ENCODE measurements at places on chromosomes 5 and 9.

DNA sequence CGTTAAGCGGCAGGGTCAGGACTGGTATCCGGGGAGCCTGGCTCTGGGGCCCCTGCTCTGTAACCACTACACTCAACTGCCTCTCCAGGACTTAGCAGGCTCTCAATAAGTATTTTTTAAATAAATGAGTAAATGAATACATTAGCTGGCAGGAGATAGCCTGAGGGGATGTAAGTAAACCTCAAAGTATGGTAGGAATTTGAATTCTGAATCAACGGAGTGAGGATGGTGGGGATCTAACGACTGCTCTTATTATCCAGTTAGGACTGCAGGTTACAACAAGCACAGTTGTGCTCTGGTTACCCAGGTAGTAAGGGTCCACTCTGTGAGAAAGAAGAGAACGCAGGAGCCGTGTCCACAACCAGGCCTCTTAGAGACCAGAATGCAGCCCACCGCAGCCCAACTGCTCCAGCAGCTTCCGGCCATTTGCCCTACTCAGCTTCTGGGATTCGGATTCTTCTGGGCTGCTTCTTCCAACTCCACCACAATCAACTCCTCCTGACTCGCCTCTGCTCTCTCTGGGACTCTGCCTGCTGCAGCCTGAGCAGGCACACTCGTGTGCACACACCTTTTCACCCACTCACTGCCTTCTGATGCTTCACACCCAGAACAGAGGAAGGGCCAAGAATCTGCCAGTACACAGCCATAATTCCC is 52.6 kb downstream of the MED27 start:
- peak; percentile 27 for DNase-seq

DNA sequence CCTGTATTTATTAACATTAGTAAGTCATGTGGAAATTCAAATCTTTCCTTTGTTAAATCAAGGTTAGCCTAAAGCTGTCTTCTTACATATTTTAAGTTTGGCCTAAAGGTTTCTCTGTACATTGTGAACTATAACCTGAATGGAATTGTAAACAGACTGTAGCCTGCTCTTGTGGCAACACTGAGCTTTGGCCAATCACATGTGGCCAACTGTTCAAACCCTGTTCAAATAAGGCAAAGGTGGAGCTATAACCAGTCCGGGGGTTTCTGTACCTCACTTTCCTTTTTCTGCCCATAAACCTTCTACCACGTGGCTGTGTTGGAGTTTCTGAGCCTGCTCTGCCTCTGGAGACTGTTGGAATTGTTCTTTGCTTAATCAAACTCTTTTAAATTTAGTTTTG is 3.3 kb upstream of the HAPLN1 start:
- DNase-seq, result no peak

GRCh38 chr9:78278801-78279200 is 18.1 kb upstream of the PSAT1 start:
- no peak for DNase-seq

DNA sequence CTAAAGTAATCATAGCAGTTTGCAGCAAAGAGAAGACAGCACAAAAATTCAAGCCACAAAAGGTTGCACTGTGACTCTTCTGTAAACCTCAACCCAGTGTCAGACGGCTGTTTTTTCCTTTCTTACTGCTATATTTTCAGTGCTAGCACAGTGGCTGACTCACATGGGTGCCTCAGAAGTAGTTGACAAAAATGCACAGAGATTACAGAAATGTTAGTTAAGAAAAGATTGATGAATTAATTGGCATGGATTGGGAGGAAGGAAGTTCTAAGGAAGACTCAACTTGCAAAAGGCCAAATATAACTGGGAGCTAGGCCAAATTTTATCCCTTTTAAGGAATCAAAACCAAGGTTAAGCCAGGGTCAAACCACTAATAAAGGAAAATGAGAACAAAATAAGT is 43.7 kb upstream of the ITGA1 start:
- no peak for DNase-seq

- no peak for DNase-seq
Observed at GRCh38 chr9:125510980-125511379, 196.0 kb downstream of the MAPKAP1 start.

DNA sequence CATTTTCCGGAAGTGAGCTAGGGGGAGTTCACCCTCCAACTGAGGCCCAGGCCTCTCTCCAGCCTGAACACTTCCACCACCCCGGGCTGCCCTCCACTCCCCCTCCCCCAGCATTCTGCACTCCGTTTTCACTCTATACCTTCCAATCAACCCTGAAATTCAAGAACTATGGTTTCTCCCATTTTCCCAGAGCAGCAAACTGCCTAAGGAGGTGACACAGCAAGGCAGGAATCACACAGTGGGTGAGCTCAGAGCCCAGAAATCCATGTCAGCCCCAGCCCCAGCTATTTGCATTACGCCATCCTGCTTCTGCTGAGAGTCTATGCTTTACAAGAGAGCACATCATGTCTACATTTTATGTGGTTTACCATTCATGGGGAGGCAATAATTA is 11.9 kb downstream of the MSX2 start:
- no peak for DNase-seq

DNA sequence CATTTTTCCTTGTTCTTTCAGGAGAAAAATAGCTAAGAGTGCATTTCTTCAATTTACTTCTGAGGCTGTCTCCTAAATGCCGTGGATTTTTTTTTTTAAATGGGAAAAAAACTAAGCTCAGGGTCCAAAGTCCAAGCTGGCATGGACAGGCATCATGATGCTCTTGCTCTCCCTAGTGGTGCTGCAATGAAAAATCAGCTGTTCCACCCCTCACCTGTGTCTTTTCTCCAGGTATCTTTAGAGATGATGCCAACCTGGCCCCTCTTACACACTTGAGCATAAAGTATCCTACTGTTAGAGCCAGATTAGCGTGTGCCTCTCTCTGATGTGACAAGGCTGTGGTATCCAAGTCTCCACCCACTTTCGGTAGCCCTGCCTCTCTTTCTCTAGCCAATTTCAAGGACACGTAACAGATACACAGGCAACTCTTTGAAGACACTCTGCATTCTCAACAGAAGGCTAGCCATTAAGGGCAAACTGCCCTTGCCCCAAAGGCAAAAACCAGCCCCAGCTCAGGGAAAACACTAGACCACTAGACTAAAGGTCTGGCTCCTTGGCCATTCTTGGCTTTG is 208.8 kb downstream of the SAXO1 start:
- no peak for DNase-seq

DNA sequence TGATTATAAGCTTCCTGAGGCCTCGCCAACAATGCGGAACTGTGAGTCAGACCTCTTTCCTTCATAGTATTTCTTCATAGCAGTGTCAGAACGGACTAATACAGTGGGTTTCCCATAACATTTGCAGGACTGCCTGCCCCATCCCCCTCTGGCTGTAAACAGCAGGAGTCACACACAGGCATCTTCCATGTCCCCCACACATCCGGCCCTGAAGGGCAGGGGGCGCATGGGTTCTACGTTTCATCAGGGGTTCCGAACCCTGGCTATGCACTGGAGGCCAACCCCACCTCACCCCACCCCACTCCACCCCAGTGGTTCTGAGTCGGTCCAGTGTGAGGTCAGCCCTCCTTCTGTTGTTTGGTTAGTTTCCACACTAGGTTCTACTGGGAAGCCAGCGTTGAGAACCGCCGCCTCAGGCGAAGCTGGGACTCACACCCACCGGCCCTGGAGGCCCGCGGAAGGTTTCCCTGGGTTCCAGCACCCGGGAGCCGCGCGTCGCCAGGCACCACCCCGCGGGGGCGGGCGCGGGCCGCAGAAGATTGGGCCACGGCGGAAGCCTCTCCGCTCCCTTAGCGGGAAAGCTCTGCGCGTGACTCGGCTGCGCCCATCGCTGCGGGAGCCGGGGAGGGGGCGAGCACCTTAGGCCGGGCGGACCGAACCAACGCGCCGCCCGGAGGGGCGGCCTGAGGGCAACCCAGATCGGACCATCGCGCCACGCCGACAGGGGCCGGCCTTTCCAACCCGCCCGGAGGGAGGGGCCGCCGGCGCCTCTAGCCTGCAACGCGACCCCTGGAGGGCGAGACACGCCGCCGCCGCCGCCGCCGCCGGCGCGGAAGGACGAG is at the start of gene RUSC2:
RUSC2 (plus strand) TSS at position 799 of the 842 bp plus-strand sequence. CDS start 56,411 bp downstream, outside the sequence.
- peak; percentile 93 for DNase-seq

DNA sequence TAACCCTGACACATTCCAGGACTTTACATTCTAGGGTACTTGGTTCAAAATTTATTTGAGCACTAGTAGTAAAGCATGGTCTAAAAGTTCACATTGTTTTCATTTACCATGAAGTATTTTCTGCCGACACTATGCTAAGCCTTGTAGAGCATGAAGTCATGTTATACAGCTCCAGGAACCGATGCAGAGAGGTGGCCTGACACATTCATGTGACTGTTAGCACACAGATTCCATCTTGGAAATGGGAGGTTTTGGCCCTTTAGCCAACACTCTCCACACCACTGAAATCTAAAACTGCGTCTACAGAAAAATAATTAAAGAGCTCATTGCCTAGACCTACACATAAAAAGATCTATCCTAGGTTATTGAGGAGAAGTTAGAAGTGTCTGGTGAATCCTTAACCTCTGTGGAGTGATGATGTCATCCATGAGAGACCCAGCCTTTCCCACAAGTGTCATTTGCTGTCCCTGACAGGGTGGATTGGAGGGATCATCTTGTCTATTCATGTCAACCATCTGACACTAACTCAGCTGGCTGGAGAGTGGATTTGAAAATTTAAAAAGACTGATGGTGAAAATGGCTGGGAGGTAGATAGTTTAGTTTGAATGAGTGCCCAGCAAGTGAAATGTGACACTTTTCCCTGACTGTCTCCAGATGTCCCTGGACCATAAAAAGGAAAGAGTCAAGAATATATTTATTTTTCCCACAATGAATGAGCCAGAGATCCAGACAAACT is 1.3 kb downstream of the RANBP3L start:
- no peak for DNase-seq

DNA sequence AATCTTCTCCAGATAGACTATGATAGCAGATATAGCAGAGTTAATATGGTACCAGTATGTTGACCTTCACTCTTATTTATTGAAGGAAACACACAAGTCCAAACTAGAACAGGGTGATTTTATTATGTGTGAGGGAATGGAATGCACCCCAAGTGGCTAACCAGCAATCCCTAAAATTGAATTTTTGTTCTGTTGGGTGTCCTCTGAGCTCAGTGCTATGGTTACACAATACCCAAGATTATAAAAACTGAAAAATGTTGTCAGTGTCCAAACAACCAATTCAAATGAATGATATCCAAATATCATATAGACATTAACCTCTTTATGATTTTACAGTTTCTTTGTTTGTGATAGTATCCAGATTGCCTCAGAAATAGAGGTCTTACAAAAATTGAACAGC is 60.9 kb downstream of the NNT start:
- no peak for DNase-seq

DNA sequence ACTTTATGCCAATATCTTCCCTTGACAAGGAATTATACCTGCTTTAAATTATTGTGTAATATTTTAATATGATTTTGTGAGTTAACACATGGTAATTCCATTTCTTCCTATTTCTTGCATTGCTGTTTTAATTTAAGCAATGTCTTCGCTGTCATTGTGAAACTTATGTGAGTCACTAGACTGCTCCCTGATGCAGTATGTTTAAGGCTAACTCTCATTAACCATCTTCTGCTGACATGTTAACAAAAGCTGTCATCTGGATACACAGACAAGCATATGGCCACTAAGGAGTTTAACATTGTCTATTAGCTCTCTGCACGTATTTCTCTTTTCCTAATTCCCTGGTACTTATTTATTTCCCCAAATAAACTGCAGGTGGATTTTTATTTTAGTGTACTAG is 980.8 kb upstream of the CTNND2 start:
- DNase-seq, result no peak

DNA sequence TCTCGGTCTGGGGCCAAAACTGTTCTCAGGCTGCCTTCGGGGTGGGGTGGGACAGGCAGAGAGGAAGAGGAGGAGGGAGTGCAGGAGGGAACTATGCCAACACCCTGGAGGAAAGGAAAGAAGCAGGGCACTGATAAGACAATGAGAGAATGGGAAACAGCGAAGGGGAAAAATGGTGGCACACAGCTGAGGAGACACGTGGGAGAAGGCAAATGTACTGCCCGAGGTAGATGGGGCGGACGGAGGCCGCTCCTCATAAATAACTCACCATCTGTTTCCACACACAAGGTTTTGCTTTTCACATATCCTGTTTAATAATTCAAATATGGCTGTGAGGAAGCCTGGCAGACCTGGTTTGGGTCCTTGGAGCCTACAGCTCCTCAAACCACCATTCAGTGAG is 148.2 kb upstream of the LRRTM2 start:
- DNase-seq, result no peak

DNA sequence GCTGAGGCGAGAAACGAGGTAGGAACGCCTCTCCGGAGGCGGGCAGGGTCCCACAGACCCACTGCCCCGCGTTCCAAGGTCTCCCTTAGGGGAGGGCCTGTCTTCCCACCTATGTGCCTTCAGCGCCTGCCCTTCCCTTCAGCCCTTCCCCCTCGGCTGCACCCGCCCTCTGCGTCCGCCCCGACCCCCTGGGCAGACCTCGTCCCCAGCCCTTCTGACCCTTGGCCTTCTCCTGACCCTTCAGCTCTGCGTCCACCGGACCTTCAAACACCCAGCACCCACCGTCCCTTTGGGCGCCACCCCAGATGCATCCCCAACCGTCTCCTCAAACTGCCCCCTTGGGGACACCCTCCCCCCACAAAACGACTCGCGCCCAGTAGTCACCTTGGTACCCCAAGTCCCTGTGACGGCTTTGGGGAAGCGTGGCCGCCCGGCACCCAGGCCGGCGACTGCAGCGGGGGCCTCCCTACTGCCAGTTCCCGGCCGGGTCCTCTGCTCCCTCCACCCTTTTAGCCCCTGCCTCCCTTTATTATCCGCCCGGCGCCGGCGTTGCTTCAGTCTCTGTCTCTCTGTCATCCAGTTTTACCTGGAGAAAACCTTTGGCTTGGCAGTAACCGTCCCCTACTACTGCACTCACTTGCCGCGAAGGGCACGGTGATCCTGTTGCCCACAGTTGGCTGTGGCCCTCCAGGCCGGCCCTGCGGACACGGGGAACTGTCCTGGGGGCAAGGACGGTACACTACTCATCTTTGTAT is 421 bp downstream of the RUSC2 start:
- DNase-seq, result peak; percentile 66

DNA sequence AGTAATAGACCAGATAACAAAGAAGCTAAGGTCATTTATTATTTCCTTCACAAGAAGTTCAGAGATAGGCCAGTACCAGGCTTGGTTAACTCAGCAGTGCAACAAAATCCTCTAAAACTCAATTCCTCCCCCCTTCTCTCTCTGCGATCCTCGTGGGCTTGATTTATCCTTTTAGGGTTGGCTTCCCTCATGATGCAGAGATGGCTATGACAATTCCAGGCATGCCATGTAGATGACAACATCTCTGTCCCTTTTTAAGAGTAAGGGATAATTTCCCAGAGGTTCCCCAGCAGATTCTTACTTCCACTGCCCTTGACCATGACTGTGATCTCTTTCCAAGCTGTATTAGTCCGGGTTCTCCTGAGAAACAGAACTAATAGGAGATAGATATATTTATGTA is 28.7 kb upstream of the DAP start:
- no peak for DNase-seq

DNA sequence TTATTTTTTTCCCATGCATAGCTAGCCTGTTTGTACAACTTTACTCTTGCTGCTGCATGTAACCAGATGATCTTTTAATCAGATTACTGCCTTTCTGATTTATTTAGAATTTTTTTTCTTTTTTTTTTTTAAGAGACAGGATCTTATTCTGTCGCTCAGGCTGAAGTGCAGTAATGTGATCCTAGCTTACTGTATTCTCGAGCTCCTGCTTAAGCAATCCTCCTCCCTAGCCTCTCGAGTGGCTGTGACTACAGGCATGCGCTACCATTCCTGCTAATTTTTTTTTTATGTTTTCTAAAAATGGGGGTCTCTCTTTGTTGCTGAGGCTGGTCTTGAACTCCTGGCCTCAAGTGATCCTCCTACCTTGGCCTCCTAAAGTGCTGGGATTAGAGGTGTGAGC is 9.6 kb downstream of the DCP2 start:
- DNase-seq, result no peak

- no peak for DNase-seq
Observed at GRCh38 chr5:154166901-154167791, 23.4 kb upstream of the GALNT10 start.
